ENCODE measurements at places on chromosomes 6 and 20.

DNA sequence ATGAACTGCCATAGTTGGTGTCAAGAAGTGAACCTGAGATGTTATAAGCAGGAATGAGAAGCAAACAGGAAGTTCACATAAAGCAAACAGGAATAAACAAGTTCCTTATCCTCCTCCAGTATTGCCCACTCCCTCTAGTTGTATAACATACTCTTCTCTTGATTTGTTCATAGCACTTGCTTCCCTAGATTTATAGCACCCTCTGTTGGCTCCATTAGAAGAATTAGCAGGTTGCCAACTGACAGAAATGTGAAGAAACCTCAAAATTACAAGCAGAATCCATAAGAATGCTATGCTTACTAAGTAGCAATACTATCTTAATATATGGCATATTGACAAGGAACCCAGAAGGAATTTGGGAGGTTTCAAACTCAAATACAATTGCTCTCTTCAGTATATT lies 195.4 kb downstream of the TBX18 start:
- DNase-seq, result no peak

DNA sequence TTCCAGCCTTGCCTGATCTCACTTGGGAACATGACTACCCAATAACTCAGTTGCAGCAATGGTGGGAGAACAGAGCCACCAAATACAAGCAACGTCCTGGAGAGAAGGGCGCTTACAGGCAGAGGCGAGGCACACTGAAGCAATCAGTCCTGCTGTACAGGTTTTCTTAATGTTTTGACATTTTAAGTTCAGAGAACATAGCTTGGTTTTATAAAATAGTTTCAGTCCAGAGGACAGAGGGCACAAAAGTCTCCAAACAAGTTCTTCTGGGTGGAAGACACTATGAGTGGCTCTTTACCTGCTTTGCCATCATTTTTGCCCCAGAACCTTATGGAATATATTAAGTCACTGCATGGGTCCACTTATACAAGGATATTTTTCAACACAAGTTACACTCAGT lies 103.4 kb upstream of the KCNG1 start:
- DNase-seq, result no peak

DNA sequence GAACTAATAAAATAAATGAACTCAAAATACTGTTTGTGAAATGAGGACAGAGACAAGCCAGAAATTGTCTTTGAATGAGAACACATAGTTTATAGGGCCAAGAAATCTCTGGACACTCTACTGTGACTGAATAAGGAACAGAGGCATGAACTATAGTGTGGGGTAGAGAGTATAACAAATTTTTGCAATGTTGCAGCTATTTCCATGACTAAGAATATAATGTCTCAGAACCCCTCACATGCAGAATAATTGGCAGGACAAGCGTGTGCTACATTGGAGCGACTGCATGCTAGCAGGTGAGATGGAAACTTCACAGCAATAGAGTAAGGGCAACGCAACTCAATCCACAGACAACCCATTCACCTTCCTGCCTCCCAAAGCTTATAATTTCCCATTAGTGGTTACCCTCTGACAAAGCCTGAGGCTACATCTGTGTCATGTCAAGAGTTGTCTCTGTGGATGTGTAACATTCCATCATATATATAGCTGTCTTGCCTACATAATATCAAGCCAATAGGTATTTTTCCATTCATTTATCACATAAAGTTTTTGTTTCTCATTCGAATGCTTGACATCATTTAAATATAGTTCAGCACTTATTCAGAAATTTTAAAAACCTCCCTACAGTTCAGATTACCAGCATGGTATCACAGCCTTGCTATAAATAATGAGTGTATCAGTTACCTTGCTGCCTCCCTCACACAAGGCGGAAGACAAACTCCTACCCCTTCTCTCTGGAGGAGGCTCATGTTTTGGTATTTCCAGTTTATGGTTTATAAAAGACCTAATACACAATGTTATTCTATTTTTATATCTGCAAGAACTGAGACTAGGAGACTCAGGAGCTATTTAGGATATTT lies 47.9 kb upstream of the ECHDC1 start:
- DNase-seq, result no peak

GRCh38 chr6:33323623-33323948 lies 6.0 kb upstream of the ZBTB22 start:
- no peak for DNase-seq

DNA sequence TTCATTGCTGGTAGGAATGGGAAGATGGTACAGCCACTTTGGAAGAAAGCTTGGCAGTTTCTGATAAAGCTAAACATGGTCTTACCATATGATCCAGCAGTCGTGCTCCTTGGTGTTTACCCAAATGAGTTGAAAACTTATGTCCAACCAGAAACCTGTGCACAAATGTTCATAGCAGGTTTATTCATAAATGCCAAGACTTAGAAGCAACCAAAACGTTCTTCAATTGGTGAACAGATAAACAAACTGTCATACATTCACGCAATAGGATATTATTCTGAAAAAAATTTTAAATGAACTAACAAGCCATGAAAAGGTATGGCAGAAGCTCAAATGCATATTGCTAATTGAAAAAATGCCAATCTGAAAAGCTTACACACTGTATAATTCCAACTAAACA lies 117.1 kb downstream of the LINC00237 start:
- no peak for DNase-seq

DNA sequence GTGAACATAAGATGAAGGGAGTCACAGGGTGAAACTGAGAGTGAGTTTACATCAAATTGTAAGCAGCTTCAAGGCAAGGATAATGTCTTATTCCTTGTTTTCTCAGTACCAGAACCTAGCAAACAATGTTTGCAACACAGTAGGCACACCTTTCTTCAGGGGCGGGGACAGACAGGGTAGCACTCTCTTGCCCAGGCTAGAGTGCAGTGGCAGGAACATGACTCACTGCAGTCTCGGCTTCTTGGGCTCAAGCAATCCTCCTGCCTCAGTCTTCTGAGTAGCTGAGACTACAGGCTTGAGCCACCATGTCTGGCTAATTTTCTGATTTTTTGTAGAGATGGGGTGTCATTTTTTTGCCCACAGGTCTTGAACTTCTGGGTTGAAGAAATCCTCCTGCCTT lies 299.8 kb downstream of the CD83 start:
- DNase-seq, result no peak

GRCh38 chr20:53163486-53163885 lies 191.3 kb downstream of the TSHZ2 start:
- DNase-seq, result no peak

DNA sequence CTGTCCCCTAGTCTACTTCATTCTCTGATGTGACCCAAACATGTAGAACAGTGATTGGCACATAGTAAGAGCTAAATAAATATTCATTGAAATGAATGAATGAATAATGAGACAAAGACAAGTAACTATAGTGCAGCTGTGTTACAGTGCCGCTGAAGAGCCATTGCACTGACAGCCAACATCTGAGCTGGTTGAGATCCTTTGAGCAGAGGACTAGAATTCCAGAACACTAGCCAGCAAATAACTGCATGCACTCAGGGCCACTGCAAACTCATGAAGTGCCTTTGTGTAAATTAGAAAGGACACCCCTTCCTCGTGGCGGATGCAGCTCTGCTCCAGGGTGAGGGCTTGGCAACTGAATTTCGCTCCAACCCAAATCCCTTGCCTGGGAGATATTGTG lies 230.3 kb upstream of the CDYL start:
- DNase-seq, result no peak

DNA sequence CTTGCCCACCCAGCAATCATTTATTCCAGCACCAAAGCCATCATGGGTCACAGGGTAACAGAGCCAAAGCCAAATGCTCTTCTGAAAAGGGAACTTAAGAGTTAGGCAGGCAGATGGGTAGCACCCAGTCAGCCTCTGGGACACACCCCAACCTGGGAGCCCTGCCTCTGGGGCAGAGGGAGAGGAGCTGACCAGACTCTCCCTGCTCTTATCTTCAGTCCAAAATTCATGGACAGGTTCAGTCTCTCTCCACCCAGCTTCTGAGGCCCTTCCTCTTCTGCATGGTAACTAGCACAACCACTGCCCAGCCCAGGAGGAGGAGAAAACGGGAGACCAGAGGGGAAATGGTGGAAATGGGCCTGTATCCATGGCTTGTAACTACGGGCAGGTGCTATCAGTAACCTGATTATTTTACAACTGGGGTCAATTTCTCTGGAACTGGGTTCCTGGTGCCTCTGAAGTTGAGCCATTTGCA lies 105.4 kb downstream of the NOL4L start:
- DNase-seq, result no peak

DNA sequence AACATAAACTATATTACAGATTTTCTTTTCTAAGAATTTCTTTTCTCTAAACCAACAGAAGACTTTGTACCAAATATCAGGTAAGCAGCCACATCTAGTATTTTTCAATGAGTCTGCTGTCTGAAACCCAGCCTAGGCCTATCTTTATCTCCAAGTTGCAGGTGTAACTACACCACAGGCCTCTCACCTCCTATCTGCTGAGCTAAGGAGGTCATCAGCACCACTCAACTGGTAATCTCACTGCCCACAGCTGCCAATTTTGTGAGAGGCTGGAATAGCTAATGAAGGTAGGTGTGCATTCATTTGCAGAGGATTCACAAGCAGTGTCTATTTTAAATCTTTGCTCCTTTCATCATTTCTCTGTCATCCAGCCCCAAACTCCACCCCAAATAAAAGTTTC lies 584.8 kb downstream of the HDGFL1 start:
- DNase-seq, result no peak
